ENCODE measurements at places on chromosomes 3 and 15. TPM values are rescaled to one million over a fixed set of nuclear protein-coding genes. Genes with fewer than 3 reads are reported as not detected.

The ESYT3 gene
- not detected for total RNA-seq

The SOX2 gene
- total RNA-seq, result not detected

The PTX3 gene
- total RNA-seq, result 457 TPM

The IQGAP1 gene
- 150 TPM for total RNA-seq

The COL6A6 gene
- 0.50 TPM for total RNA-seq

The SLC22A13 gene
- not detected for total RNA-seq

The IMPG2 gene
- 0.20 TPM for total RNA-seq

The POPDC2 gene
- 3.8 TPM for total RNA-seq

The DMXL2 gene
- 21.9 TPM for total RNA-seq

The PTPRG gene
- 98.6 TPM for total RNA-seq

The LYZL4 gene
- total RNA-seq, result not detected

The VGLL3 gene
- 41.7 TPM for total RNA-seq

All from cardiac ventricle fibroblast (primary cell).